GM10248 (cell line): ENCODE measurements at places on chromosomes 6 and 20.
A peak's percentile ranks its signal among the peaks of the same experiment; 100 is the strongest.

- no peak for DNase-seq
These were observed 45.1 kb downstream of the RAMACL start for GRCh38 chr6:166541366-166541765.

DNA sequence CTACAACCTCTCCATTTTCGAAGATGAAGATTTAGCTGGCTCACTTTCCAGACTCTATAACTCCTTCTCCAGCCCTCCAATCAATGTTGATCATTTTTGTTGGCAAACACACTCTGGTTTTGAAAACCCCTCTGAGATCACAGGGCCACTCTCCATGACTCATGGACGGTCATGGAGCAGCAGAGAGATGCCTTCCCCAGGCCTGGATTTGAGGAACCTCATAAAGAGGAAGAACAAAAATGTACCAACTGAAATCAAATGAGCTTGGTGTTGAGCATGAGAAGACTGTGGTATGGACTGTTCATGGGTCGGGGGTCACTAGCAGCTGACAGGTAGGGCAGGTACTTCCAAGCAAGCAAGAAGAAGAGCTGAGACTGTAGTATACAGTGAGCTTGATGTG is 112.8 kb upstream of the INSM1 start:
- DNase-seq = no peak

DNA sequence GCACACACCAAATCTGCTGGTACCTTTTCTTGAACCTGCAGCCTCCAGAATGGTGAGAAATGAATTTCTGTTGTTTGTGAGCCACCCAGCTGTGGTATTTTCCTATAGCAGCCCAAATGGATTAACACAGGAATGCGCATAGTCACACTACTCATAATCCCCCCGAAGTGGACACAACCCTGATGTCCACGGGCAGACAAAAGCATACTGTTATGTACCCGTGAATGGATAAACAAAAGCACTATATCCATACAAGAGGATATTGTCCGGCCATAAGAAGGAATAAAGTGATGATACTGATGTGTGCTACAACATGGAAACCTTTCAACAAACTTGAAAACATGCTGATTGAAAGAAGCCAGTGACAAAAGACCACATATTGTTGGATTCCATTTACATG is 25.1 kb upstream of the RPP40 start:
- no peak for DNase-seq

DNA sequence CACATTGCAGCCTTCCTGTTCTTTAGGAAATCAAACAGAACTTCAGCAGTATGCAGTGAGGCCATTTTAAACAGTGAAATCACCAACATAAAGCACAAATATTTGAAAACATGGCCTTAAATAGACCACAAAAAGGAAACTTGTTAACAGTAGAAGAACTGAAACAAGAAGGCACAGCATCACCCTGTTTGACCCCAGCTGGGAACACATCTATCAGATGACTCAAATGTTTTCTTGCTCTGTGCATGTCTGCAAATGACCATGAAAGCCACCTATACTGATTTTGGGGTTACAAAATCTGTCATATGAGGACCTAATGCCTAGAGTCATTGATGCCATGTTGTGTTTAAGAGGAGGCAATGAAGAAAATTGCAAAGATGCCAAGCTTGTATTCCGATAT is 123.8 kb upstream of the ADGRF1 start:
- no peak for DNase-seq

DNA sequence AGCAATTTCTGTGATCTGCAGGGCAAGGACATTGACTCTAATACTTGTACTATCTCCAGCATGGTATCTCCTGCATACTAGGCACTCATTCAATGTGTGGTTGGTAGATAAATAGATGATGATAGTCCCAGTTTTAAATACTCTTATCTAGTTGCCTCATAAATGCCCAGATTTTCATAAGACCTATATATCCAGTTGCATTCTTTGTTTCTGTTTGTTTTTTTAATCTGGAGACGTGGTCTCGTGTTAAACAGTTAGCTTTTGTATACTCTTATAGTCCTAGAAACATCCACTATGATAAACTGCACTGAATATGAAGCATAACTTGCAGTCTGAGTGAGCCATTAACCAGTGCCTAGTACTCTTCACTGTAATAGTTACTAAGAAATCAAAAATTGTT is 35.5 kb upstream of the SUMO4 start:
- no peak for DNase-seq

- DNase-seq = peak; percentile 81
These were observed 659 bp downstream of the TMX4 start for GRCh38 chr20:8018958-8019245.
